ENCODE measurements at places on chromosomes 2 and 18. TPM values are rescaled to one million over a fixed set of nuclear protein-coding genes. Genes with fewer than 3 reads are reported as not detected.

GRCh38 chr2:45836740-45837139 lies 185.3 kb downstream of the PRKCE start:
- no peak for DNase-seq

DNA sequence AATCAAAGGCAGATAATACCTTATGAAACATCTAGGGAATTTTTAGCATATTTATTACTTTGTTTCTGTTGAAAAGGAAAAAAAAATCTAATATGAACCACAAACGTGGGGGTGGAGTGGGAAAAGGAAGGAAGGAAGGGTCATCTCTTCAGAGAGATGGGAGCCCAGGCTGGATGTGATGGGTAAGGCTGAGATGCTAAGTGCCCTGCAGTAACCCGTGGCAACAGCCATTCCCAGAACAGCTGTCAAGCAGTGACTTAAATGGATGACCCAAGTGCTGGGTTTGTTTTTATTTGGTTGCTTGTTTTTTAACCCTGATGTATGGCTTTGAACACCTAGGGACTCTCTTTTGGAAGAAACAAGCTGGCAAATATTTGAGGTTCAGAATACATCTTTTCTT lies 50.7 kb upstream of the KLF7 start:
- DNase-seq: no peak

GRCh38 chr18:33670029-33670428 lies 92.0 kb downstream of the ASXL3 start:
- DNase-seq: no peak

GRCh38 chr2:11488809-11489208 lies 22.8 kb upstream of the E2F6 start:
- no peak for DNase-seq

Gene TMEM247
- not detected for polyA plus RNA-seq

Gene PKDCC
- 367 TPM for polyA plus RNA-seq
